ENCODE measurements at places on chromosomes 2 and 18.

DNA sequence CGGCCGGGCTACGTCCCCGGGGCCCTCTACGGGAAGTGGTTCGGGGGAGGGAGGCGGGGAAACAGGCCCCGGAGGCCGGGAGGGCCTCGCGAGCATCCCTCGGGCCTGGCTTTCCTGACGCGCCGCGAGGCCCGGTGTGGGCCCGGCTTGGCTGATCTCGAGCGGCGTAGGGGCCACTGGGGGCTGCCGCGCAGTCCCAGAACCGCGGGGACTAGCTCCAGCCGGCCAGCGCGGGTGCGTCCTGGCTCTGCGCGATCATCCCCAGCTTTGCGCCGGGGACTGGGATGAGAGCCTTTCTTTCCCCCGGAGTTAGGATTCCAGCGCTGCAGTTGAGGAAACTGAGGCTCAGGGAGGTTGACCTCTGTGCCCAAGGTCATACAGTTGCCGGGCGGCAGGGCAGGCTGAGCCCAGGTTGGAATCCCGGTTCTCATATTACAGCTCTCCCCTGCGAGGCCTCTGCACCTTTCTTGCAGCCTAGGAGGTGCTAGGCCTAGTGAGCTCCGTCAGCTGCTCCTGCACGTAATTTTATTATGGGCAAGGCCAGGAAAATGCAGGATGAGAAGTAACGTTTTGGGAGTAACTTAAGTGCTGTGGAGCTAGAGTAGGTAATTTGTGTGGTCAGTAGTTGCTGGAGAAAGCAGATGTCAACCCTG, 501 bp downstream of the LPIN1 start:
- DNase-seq: no peak

DNA sequence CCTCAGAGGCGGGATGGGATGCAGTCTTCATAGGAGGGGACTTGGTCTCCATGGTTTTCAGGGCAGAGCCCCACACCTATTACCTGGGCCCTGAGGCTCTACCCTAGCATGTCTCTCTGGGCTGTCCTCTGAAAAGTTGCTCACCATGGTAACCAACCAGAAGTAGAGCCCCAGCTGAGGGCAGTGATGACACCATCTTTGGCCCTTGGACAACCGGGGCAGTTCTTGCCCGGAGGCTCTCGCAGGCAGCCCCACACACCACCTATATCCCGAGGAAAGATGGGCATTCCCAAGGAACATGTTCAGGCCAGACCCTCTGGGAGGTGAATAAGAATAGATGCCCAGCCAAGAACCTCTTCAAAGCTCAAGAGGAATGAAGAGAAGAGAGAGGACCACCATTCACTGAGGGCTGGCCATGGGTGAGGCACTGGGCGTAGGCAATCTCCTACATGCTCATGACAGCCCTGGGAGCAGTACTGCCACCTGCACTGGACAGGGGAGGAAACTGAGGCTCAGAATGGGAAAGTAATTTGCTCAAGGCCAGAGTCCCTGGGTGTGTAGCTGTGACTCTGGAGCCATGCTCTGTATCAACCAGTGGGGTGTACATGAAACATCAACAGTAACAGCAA, 72.5 kb downstream of the HS1BP3 start:
- no peak for DNase-seq

DNA sequence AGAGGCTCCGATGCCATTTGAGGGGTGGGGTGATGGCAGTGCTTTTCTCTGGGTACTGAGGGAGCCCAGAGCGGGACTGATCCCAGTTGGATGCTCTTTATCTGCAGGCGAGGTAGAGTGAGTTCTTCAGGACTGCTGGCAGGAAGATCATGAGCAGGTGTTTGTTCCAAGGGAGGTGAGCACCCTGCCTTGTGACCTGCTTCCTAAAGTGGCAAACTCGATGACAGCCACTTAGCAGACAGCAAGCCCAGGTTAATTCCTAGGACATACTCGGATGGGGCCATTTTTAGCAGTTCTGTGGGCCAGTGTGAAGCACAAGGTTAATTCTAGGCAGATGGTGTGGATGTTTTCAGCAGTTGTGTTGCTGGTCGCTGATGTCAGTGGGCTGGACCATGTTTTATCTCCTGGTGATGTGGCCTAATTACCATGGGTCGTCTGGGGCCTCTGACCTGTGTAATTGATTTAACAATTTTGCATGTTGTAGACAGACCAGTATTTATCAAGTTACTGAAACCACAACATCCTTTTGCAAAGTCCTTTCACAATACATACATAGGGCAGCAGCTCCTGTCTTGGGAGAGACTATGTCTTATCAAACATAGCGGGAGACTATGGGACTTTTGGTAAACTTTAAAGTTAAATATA, 4.9 kb downstream of the FKBP1B start:
- no peak for DNase-seq

- no peak for DNase-seq
Observed at GRCh38 chr2:99520813-99521212, 31.0 kb upstream of the REV1 start.

GRCh38 chr2:58407487-58407886, 166.4 kb upstream of the FANCL start:
- no peak for DNase-seq

DNA sequence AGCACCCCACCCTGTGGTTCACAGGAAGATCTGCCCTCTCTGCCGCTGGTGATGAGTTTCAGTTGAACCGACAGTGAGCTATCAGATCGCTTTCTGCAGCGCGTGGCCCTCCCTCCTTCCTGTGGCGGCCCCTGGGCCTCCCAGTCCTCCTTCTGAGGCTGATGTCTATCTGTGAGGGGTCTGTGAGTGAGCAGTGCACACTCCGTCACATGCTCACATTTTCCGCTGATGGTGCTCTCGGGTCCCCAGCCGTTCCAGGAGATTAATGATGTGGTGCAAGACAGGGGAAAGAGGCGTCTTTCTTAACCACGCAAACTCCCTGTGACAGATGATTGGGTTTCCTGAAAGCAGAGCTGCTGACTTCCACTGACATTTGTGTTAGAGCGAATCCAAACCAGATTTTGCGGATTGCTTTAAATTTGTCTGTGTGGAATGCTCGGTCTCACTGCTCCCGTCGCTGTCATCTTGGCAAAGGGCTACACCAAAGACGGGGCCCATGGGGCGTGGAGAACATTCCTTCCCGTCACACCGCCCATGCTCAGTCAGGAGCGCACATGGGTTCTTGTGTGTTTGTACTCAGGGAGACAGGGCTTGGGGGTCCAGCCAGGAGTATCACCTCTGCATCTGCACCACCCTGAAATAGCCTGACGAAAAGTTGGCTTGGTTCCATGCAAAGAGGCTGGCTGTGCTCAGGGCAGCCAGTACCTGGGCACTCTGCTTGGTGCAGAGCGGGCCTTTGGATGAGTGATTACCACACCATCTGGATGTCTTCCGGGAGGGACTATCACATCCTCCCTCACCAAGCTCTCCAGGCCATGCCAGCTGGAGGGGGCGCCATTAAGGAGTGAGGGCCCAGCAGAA, 154.7 kb upstream of the HS6ST1 start:
- peak; percentile 56 for DNase-seq

GRCh38 chr2:38092196-38092902, 16.4 kb upstream of the CYP1B1 start:
- no peak for DNase-seq

DNA sequence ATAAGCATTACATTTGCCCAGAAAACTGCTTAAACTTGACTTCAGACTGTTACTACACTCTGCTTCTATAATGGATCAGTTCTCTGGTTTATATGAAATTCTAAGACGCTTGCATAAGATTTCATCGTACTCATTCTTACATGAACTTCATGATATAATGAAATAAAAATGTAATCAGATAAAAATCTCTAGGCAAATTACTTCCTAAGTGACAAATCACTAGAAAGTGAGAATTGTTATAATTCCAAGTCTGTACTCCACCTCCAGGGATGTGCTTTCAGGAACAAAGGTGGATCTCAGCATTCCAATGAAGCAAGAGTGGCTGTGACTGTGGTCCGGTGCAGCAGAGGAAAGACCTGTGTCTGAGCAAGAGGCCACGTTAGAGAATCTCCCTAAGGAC, 226.2 kb downstream of the PIEZO2 start:
- no peak for DNase-seq

GRCh38 chr2:165440367-165440766, 29.1 kb upstream of the CSRNP3 start:
- no peak for DNase-seq

GRCh38 chr2:235954281-235954680, 213.9 kb downstream of the GBX2 start:
- no peak for DNase-seq

DNA sequence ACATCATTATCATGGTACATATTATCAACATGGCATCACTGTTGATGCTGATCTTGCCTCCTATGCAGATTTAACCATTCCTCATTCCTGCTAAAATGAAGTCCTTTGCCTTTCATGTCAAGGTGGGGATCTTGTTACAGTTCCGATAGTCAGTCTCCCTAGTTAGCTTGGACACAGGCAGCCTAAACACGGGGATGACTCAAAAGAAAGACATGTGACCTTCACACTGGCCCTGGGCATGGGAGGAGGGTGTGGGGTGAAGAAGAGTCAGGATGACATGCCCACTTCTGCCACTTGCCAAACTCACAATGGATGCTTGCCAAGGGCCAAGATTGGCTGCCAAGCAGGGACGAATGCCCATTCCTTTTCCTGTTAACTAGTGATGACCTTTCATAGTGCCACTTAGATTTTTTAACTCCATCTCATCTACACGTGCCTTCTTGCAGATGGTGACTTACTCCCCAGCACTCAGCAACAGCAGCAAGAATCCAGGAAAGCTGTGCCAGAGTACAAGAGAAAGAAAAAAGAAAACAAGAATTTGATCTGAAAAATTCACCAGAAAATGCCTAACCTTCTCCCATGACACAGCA, 13.9 kb upstream of the SLC1A4 start:
- no peak for DNase-seq

DNA sequence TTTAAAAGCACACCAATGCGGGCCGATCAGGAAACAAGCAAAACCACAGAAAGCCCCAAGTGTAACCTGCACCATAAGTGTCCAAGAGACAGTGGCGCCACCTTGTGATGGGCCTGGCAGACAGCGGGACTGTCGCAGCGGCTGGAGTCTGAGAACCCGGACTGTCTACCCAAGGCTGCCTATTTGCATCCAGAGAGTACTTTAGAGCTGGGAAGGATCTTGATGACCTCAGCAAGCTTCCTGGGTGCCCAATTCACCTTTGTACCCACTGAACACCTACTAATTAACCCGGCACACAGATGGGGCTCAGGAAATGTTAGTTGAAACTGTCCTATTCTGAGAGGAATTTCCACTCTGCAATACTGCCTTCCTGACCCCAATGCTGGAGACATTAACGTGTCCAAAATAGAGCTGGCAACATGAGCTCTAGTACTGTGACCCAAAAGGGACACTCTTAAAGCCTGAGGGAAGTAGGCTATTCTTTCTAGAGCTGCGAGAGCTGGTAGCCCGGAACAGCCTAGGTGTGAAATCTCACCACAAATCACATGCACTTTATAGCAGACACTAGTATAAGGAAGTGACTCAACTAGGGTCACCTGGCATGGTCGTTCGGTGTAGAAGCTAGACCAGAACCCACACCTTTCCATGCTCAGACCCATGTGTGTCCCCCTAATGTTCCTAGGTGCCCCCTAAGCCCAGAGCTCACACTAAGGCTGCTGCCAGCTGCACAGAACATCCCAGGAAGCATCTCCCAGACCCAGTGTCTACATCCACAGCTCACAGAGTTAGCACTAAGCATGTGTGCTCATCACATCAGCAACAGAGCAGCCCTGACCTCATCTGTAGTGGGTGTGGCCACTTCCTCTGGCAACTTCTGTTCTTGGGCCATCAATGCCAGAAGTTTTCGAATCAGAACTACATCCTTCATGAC, 25.4 kb downstream of the POLR1A start:
- DNase-seq: peak; percentile 53

DNA sequence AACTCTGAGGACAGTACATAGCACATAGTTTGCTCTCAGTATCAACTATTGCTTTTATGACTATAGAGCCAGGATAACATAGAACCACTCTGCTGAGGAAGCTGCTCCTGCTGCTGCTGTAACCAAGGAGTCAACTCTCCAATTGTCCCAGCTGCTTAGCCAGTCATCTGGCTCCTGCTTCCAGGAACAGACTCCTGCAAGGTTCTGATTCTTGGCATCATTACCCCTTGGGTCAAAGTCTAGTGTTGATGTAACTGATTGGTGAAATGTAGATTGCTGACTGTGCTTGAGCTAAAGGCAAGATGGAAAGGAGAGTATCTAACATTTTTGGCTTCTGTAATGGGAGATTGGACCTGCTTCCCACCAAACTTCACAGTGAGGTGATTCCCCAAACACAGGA, 261.9 kb upstream of the FSHR start:
- DNase-seq: no peak

GRCh38 chr2:72891091-72891818, 4.0 kb downstream of the SPR start:
- DNase-seq: no peak

DNA sequence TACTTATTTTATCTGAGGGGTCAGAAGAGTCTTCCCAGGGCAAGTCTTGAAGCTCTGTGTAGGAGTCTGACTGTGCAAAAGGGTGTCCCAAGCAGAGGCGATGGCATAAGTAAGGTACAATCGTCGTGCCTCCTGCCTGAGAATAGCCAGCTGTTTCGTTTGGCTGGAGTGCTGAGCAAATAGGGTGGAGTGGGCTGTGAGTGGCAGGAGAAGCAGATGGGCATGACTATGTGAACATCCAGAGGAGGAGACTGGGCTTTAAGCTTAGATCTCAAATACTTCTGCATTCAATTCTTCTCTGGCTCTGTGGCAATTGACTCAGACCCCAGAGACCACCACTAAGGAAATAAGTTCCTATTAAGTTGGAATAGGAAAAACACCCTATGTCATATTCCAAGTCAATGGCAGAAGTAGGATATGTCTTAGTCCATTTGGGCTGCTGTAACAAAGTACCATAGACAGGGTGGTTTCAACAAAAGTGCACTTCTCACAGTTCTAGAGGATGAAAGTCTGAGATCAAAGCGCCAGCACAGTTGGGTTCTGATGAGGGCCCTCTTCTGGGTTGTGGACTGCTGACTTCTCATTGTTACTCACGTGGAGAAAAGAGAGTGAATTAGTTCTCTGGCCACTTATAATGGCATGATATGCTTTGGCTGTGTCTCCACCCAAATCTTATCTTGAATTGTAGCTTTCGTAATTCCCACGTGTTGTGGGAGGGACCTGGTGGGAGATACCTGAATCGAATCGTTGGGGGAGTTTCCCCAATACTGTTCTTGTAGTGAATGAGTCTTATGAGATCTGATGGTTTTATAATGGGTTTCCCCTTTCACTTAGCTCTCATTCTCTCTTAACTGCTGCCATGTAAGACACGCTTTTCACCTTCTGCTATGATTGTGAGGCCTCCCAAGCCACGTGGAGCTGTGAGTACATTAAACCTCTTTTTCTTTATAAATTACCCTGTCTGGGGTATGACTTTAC, 120.2 kb downstream of the LPIN1 start:
- no peak for DNase-seq

DNA sequence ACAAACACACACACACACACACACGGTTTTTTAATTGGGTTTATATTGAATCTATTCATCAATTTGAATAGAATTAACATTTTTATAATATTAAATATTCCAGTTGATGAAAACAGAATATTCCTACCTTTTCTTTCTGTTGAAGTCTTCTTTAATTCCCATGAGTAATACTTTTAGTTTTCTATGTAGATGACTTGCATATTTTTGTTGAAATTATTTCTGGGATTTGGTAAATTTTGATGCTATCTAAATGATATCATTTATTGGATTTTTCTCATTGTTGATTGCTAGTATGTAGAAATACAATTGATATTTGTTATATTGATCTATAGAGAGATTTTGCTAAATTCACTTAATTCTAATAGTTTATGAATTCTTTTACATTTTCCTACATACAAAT, 12.8 kb upstream of the TCF7L1 start:
- DNase-seq: no peak

All from stimulated activated CD8-positive, alpha-beta memory T cell treated with anti-CD3 and anti-CD28 coated beads, Interleukin-15, amount 100 ng/mL, for 48 hours (primary cell).